A172 (cell line): ENCODE measurements at places on chromosomes 7 and 10. TPM values are rescaled to one million over a fixed set of nuclear protein-coding genes. Genes with fewer than 3 reads are reported as not detected.

DNA sequence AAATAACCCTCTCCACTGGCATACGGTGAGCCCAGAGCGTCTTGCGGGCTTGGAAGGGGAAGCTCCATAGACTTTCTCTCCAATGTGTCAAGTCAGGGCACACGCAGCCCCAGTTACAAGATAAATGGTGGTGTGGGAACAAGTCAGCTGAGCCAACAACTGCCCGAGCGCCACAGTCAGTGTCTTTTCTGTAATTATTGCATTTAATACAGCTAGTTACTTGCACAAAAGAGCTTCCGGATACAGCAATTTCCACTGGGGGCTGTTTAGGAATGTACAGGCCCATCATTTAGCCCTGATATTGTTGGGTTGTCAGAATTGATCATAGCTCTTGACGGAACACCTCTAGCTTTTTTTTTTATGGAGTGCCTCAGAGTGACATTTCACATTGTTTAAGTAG lies 193.5 kb upstream of the SP8 start:
- DNase-seq, result no peak

DNA sequence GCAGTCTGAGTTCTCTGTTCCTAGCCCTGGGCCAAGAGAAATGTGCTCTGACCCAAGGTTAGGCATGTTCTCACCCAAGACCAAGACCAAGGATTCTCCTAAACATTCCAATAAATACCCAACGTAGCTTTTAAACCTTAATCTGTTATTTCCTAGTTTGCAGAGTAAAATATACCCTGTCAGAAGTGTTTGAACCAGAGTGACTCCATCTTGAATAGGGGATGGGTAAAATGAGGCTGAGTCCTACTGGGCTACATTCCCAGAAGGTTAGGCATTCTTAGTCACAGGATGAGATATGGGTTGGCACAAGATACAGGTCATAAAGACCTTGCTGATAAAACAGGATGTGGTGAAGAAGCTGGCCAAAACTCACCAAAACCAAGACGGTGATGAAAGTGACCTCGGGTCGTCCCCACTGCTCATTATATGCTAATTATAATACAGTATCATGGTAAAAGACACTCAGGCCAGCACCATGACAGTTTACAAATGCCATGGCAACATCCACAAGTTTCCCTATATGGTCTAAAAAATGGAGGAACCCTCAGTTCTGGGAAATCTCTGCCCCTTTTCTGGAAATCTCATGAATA lies 27.7 kb downstream of the PLXNA4 start:
- DNase-seq, result peak; percentile 90

DNA sequence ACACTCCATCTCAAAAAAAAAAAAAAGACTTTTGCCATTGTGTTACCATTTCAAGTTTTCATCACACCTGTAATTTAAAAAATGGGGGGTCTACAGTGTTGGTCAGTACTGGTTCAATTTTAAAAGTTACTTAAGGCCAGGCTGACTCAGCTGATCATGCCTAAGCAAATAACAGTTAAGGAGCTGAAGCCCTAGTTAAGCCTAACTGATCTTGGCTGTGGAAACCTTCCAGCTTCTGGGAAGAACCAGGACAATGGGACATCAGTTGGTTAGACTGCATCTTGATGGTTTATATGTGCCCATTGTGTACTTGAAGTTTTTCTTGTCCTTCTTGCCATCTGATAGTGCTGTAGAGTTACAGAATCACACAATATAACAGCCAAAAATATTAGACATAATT lies 26.7 kb downstream of the VCL start:
- no peak for DNase-seq

DNA sequence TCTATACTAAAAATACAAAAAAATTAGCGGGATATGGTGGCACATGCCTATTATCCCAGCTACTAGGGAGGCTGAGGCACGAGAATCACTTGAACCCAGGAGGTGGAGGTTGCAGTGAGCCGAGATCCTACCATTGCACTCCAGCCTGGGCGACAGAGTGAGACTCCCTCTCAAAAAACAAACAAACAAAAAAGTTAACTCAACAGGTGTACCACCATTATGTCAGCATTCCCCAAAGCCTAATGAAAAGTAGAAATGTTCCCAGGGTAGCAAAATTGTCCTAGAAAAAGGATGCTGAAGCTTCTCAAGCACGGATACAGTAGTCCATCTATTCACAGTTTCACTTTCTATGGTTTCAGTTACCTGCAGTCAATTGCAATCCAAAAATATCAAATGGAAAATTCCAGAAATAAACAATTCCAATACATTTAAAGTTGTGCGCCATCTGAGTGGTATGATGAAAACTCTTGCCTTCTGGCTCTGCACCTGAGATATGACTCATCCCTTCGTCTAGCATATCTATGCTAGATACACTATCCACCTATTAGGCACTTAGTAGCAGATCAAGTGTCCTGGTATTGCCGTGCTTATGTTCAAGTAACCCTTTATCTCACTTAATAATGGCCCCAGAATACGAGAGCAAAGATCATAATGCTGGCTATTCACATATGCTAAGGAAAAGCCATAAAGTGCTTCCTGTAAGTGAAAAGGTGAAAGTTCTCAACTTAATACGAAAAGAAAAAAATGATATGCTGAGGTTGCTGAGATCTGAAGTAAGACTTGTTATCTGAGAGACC lies 37.2 kb upstream of the SLC35G1 start:
- no peak for DNase-seq

- DNase-seq, result no peak
Observed at GRCh38 chr10:66929375-66929774, 3.5 kb downstream of the LRRTM3 start.

Gene TRIP6
- total RNA-seq, result 157 and 180 TPM in 2 replicates

Gene PNLIPRP1
- total RNA-seq, result not detected in 2 replicates

Gene GNAT3
- not detected in 2 replicates for total RNA-seq

Gene LIPK
- not detected in 2 replicates for total RNA-seq

Gene DKK1
- 997 and 1,320 TPM in 2 replicates for total RNA-seq
